ENCODE measurements at places on chromosomes 6 and 20. TPM values are rescaled to one million over a fixed set of nuclear protein-coding genes. Genes with fewer than 3 reads are reported as not detected.
A peak's percentile ranks its signal among the peaks of the same experiment; 100 is the strongest.

DNA sequence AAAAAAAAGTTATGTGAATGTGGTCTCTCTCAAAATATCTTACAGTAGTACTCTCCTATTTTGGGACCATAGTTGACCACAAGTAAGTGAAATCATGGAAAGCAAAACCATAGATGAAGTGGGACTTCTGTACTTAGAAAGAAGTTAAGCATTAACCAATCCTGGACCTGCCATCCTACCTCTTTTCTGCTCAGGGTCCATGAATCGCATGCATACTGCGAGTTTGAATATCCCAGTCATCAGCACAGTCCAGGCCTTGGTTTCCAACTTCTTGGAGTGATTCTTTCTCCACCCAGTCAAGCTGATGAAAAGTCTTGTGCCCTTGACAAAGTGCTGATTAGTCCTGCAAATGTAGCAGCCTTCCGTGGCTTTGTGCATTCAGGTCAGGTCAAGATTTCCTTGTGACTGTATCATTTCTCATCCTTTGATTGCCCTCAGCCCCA lies 46.0 kb downstream of the RNF217 start:
- peak; percentile 47 for DNase-seq

DNA sequence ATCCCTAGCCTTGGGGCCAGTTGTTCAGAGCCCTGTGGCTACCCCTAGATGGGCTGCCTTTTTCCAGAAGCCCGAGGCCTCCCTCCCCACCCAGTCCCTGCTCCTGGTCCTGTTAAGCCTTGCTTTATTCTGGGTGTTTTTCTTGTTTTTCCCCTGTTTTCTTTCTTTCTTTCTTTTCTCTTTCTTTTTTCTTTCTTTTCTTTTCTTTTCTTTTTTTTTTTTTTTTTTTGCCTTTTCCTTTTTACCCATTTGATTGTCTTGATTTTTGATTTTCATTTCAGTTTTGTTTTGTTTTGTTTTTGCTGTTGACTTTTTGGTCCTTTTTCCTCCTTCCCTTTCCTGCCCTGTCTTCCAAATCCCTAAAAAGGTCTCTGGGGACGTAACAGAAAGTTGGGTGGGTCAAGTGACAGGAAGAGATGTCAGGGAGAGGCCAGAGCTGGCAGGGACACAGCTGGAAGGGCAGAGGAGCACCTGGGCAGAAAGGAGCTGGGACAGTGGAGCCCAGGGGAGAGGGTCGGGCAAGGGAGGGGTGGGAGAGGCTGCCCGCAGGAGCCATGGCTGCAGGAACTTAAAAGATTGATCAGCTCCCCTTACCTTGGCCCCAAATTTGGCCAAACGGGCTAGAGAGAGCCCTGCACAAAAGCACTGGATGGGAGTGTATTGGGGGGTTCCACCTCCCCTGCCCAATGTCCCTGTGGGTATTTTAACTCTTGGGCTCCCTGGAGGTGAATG lies 27.6 kb downstream of the MYH7B start:
- no peak for DNase-seq

- DNase-seq: no peak
These were observed 90.4 kb downstream of the CEP162 start for GRCh38 chr6:84137051-84137375.

DNA sequence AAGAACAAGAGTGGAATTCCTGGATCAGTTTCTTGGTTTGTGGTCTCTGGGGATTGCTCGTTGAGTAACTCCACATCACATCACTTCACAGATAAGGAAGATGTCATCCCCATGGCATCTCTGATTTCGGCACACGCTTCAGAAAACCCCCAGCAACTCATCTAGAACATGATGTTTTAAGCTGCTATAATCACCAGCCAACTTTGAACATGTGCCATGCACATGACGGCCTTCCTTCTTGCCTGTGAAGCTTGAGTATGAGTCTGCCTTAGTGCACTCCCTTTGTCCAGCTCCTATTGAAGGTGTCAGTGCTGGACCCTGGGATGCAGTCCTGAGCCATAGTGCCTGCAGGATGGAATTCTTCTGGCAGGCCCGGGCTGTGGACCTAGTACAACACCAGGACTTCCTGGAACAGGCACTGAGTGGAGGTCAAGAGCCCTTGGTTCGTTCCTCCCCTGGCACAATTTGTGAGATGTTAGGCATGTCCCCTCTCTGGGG lies 231.5 kb upstream of the SUPT3H start:
- peak; percentile 78 for DNase-seq

DNA sequence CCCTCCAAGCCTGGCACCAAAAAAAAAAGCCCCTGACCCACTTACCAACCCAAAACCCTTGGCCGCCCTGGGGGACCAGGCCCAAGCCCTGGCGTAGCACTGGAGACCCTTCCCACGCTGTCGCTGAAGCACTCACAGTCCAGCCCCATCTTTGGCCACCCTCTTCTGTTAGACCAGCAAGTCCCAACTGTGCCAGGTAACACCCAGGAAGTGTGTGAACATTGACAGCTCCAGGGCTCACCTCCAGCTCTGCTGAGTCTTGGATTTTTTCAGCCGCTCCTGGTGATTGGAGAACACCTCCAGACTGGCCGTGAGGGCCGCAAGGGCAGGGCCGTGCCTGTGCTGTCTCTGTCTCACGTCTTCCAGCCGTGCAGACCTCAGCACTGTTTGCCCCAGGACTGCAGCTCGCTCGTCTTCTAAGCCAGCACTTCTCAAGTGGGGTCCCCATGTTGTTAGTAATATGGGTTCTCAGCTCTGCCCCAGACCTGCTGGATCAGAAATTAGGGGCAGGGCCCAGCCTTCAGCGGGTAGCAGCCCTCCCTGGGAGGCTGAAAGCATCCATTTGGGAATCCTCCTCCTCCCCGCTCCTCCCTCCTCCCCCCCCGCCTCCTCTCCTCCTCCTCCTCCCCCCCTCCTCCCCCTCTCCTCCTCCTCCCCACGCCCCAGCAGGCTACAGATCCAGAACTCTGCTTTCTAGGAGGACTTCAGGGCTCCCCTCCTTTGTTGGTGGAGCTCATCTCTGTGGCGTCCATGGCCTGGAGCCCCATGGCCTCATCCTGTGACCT lies 18.1 kb downstream of the NPEPL1 start:
- no peak for DNase-seq

DNA sequence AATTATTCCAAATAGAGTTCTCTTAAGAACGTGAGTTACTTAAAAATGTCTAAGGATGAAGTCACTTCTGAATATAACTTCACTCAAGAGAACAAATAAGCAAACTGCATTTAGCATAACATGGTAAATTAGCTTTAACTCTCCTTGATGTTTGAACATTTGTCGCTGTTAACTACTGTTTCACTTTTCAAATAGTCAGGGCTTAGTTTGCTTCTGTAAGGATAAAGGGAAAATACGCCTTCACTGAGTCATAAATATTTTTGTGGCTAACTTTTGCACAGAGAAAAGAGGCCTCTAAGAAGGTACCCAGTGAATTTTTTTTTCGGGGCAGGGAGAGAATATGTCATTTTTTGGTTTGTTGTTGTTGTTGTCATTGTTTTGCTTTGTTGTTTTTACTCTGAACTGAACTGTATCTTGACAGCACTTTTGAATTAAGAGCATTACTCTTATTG lies 8.1 kb downstream of the PTPN1 start:
- DNase-seq: peak; percentile 86

DNA sequence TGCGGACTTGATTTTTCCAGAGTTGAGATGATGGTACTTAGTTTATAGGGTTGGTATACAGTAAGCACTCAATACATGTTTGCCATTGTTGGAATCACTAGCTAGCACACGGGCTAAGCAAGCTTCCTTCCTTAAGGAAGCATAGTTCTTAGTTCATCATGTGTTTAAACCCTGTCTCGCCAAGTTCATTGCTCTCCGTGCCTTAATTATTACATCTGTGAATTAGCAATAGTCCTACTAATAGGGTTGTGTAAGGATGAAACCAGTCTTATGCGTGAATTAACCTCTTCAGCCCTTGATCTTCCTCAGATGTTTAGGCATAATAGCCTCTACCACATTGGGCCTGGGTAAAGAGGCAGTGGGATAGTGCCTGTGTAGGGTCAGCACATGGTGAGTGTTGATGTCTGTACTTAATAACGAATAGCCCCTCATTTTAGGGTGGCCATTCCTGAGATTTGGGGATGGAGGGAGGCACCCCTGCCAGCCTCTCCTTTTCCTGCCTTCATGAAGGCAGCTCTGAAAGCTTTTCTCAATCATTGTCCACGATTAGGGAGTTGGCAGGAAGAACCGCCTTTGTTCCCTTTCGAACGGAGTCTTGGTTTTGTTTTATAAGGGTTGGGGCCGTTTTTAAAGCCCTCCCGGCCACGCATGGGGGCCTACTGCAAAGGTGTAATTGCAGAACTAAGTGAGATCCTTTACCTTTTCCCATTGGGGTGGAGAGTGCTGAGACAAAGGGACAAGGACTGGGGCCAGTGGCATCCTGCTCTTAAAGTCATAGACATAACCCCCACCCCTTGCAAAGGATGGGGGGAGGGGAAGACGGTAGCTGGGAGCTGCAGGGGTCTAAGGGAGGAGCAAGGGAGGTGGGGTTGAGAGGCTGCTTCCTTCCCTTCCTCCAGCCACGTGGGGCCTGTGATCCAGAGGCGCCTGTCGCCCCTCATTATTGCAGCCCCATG lies 2.1 kb downstream of the DNMT3B start:
- DNase-seq: no peak

- no peak for DNase-seq
These were observed 694 bp downstream of the SLC17A9 start for GRCh38 chr20:62952968-62953838.

GRCh38 chr6:156771761-156772160 lies 5.4 kb upstream of the ARID1B start:
- DNase-seq: no peak

DNA sequence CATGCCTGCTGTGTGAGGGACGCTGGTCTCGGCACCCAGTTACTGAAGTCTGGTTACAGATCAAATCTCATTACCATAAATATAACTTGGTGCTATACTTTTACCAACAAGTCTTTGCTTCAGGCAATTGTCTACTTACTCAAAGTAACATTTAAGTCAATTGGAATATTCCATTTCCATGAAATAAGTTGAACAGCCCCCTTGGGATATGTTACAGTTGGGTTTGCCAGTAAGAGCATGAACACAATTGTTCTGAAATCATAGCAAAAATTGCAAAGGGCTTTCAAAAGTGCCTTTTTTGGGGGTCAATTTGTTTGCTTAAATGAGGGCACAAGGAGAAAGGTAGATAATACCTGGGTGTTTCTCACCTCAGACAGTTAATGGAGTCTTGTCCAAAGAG lies 170.9 kb upstream of the EXOC2 start:
- DNase-seq: no peak

DNA sequence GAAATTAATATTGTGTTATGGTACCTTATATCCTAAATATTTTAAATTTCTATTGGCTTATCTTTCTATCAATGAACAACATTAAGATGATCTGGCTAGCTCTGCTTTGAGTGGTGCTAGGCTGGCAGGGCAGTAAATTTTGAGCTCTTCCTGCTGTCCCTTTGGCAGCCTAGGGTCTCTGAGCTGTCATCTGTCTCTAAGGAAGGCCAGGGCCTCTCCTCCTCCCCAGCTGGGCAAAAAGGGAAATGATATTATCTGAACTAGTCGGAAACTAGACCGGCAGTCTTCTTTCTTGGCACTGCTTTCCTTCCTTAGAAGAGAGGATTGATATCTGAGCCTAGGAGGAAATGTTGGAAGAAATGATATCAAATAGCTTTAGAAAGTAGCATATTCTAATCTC lies 176.7 kb upstream of the BTBD3 start:
- DNase-seq: no peak

GRCh38 chr6:39840781-39841180 lies 48.6 kb downstream of the DAAM2 start:
- no peak for DNase-seq

- no peak for DNase-seq
These were observed 860 bp upstream of the TMEM14C start for GRCh38 chr6:10721850-10722569.

- DNase-seq: no peak
These were observed 4.6 kb downstream of the NELFCD start for GRCh38 chr20:58985656-58986055.

DNA sequence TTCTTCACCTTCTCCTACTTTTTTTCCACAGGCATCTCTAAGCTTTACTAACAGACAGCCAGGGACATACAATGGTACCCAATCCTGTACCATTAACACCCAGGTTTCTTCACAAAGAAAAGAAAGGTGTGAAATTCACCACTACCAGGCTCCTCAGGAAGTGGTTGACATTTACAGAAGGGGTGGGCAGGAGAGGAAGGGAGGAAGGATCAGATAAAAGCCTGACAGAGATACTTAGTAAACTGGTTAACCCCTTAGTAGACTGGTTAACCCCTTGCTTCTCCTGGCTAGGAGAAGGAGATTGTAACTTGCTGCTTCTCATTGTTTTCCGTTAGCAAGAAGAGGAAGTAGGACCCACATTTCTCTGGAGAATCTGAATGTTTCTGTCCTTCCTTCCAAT lies 7.2 kb downstream of the SAMD3 start:
- no peak for DNase-seq

GRCh38 chr6:36272234-36272633 lies 2.4 kb downstream of the PNPLA1 start:
- DNase-seq: no peak

- DNase-seq: no peak
These were observed 17.1 kb upstream of the CST9L start for GRCh38 chr20:23585449-23585807.

DNA sequence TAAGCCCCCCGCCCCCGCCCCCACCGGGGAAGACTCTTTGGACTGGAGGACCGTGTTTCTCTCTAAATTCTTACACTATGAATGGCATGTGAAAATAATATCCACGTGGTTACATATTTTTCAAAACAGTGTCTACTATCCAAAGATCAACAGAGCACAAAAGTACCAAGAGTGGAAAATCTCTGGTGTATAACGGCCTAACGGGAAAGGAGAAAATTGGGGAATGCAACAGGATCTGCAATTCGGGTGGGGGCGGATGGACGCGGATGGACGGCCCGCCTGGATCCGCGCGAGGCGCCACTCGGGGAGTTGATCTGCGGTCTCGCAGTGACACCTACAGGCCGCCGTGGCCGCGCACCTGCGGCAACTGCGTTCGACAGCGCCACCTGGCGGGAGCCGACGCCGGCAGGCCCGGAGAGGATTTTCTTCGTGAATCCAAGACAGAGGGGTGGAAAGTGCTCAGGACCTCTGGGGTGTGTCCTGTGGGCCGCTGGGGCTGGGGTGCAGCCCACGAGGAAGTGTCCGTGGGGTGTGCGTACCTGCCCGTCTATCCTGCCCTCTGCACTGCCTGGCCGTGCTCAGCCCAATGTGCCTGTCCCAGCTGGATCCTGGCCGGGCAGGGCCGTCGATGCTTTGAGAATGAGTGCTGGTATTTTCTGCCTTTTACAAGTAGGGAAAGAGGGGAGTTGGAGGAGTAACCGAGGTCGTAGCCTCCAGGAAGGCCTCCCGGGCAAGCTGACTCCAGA lies 18.6 kb downstream of the ANKRD60 start:
- peak; percentile 64 for DNase-seq

Gene CDH22
- not detected for total RNA-seq

Gene SYCP2L
- total RNA-seq: not detected

Gene LZTS3
- 8.2 TPM for total RNA-seq

Gene TP53TG5
- not detected for total RNA-seq

Gene MOG
- not detected for total RNA-seq

Gene ETV7
- 14.4 TPM for total RNA-seq

Gene ADGB
- total RNA-seq: not detected
